ENCODE measurements at places on chromosomes 7 and 10.

- DNase-seq = no peak
Measured at GRCh38 chr10:71210542-71210871, 1.9 kb upstream of the UNC5B start.

GRCh38 chr7:128794020-128794419 lies 2.3 kb downstream of the CCDC136 start:
- no peak for DNase-seq

DNA sequence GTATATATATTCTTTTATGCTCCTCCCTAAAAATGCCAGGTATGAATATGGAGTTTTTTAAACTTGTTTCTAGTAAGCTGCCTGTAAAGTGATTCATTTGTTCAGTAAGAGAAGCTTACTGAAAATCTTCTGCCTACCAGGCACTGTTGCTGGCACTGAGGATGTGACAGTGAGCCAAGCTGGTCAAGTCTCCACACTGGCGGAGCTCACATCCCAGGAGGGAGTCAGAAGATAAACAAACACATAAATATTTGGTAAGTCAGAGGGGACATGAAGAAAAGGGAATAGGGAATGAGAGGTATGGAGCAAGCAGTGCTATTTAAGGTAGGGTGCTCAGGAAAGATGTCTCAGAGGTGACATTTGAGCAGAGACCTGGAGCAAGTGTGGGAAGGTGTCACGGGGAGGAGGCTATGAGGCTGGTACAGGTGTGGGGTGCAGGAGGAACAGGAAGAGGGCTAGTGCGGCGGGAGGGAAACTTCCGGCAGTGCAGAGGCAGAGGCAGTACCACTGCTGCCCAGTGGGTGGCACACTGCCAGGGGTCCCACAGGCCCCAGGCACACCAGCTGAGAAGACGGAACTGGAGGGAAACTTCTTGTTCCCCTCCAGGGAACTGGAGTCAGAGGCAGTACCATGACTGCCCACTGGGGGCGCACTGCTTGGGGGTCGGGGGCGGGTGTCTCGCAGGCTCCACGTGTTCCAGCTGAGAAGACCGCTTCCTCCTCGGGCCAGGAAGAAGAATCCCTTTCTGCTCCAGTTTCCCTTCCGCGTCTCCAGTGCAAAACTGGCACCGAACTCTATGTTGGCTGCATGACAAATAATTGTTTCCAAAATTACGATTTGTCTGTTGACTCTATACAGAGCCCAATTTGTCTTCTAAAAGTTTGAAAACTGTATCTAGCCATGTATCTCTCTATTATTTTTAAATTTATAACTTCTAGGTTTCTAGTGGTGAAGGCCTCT lies 161.0 kb downstream of the TEX36 start:
- DNase-seq = no peak

GRCh38 chr10:118870467-118871243 lies 115.9 kb upstream of the CACUL1 start:
- peak; percentile 73 for DNase-seq

DNA sequence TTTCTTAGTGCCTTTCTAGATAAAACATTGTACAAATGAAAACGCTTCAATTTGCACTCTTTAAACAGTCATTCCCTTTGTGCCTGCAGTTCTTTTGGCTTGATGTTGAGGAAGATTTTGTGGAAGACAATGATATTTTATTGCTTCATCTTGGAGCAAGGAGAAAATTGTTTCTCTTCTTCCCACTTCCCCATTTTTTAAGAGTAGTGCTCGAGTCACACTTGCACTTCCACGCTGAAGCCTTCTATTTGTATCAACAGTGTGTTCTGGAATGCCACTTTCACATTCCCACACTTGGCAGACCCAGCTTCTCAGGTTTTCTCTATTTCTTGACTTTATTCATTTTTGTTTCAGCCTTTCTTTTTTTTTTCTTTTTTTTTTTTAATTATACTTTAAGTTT lies 369.3 kb downstream of the PAXIP1 start:
- no peak for DNase-seq

GRCh38 chr7:34575006-34575405 lies 83.0 kb upstream of the NPSR1 start:
- DNase-seq = no peak

DNA sequence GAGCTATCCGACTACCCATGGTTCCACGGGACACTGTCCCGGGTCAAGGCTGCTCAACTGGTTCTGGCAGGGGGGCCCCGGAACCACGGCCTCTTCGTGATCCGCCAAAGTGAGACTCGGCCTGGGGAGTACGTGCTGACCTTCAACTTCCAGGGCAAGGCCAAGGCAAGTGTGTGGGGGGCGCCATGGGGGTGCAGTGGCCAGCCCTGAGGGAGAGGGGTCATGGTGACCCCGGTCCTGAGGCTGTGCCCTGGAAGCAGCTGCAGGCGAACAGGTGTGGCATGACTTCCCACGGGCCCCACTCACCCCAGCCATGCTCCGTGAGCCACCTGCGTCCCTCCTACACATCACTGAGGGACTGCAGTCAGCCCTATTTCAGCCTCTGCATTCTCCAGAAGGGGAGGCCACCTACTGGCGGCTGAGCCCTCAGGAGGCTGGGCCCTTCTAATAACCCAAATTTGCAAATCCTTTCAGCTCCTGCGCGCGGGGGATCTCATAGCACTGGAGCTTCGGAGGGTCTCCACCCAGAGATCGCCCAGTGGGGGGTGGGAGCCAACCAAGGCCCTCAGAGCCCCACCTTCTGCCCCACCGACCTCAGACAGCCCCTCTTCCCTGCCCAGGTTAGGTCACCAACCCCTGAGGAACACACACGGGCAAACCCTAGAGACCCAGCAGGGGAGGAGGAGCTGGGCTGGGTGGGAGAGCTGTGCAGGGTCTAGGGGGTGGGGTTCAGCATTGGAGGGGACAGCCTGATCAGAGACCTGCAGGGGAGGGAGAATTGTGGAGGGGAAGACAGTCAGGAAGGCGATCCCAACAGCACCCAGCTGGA lies 30.8 kb downstream of the SH2B2 start:
- no peak for DNase-seq

DNA sequence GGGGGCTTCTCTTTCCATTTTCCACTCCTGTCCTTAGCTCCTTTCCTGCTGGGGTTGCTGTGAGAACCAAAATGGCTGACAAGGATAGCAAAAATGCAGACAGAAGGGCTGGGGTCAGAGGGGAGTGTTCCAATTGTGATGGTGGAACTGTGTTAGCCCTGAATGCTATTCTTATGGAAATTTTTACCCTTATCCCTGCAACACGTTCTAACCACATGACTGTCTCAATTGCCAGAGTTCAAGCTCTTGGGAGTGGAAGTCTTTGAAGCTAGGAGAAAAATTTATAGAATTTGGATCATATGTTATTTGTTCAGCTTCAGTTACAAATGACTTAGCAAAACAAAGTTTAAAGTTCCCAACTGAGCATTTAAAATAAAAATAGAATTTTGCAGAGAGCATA lies 134.1 kb downstream of the ADCYAP1R1 start:
- no peak for DNase-seq

DNA sequence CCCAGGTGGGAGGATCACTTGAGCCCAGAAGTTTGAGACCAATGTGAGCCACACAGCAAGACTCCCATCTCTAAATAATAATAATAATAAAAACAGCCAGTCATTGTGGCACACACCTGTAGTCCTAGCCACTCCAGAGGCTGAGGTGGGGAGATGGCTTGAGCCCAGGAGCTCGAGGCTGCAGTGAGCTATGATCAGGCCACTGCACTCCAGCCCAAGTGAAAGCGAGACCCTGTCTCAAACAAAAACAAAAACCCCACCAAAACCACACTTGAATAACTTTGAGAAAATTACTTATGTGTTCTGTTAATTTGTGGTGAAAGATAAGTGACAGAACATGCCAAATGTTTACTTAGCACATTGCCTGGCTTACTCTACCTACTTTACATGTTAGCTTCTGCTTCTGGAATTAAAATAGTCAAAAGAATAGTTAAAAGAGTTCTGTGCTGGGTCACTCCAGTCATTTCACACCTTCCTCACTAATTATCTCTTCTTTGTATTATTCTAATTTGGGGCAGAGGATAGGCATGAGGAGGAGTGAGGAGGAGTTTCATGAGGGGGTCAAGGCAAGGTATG lies 9.8 kb downstream of the TMEM60 start:
- DNase-seq = no peak

DNA sequence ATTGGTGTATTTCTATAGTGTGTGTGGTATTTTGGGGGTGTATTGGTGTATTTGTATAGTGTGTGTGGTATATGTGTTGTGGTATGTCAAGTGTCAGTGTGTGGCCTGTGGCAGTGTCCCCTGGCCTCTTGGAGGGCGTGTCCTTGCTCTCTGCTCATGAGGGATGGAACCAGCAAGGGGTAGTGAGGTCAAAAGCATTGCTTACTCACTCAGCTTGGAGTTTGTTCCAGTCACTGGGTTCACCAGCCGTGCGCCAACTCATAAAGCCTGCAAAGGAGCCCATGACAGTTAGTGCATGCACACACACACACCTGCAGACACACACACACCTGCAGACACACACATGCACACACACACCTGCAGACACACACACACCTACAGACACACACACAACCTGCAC lies 4.3 kb upstream of the TRPV6 start:
- no peak for DNase-seq

DNA sequence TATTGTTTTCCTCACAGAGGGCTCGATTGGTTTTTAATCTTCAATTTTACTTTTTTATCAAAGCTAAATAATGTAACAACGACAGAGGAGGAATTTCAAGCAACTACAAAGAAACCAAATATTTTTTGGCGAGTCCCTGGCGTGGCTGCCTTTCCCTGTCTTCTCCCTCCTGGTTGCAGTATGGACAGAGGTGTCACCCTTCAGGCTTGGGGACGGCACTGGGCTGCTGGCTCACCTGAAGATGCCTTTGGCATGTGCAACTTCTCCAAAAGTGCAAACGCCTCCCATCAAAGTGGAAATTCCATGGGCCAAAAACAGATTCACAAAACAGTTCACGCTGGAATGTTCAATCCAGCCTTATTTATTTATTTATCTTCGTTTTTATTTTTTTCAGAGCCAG lies 51.9 kb downstream of the DOCK1 start:
- no peak for DNase-seq

DNA sequence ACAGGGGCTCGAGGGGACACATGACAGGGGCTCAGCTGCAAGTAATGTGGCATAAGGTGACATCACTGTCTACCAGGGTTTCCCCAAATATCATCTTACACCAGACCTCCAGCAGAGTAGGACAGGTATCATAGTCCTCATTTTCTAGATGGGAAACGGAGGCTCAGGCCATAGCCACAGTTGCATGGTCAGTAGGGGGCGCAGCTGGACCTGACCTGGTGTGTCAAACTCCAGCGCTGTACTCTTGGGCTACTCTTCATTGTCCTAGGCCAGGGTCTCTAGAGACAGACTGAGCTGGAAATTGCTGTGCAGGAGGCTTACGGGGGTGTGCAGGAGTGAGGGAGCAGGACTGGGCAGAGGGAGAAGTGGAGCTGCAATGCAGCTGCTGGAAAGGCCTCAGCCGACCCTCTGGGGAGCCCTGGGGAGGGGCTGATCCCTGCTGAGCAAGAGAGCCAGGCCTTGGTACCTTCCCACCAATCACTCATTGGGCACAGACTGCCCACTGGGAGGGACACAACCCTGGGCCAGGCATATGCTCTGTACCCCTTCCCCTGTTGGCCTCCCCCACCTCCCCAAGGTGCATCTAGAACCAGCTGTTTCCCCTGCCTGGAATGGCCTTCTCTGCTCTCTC lies 89.9 kb downstream of the CDH23 start:
- DNase-seq = peak; percentile 7

- DNase-seq = no peak
Measured at GRCh38 chr7:97733276-97734161, 1.6 kb downstream of the TAC1 start.

DNA sequence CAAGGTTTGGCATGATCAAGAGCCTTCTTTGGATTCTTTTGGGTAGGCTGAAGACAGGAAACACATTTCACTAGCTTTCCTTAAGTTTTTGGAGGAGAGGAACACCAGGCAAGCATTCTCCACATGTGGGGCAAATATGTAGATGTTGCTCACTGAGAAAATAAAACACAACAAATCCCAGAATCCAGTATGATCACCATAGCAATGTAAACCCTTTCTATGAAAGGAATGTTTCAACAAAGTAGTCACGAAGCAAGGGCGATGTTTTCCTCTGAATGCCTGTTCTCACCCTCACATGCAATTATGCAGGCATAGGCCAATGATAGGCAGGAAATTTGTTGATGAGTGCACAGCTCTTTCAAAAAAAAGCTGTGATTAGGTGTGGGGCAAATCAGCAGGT lies 20.5 kb upstream of the CEP41 start:
- DNase-seq = no peak

DNA sequence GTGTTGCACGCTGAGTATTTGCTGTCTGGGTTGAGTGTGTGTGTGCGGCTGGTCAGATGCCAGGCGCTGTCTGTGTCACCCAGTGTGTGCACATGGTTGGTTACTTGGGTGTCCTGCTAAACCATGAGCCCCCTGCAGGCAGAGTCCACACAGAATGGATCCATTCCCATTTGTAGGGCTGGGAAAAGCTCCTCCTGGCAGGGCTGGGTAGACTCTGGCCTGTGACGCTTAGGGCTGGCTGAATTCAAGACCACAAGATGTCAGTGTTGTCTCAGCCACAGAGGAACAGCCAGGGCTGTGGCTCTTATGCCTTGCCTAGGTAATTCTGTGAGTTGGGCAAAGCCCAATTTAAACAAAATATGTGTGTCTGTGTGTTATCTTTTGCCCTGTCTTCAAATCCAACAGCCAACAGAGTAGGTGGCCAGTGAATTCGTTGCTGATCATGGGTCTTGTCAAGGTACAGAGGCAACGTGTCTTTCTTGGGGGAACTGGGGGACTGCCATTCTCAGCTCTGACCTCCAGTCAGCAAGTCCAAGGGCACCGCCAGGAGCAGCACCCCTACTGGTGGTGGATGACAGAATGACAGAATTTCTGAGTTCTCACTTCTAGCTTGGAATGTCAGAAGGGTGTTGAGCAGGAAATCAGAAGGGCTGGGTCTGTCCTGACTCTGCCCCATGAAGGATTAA lies 285.1 kb downstream of the CCSER2 start:
- DNase-seq = no peak
